ENCODE measurements at places on chromosomes 16 and 17. TPM values are rescaled to one million over a fixed set of nuclear protein-coding genes. Genes with fewer than 3 reads are reported as not detected.

The TEN1 gene
- 15.2 TPM for total RNA-seq

The TNFRSF17 gene
- not detected for total RNA-seq

The ST6GALNAC2 gene
- total RNA-seq: 0.82 TPM

The SLC13A2 gene
- total RNA-seq: not detected

The RSAD1 gene
- total RNA-seq: 8.9 TPM

The SRR gene
- total RNA-seq: 11.5 TPM

The CHST4 gene
- total RNA-seq: not detected

The GSDMA gene
- total RNA-seq: not detected

The SGCA gene
- not detected for total RNA-seq

Measured in bladder microvascular endothelial cell (primary cell).